CD4-positive, alpha-beta T cell (primary cell): ENCODE measurements at places on chromosomes 1 and 21. TPM values are rescaled to one million over a fixed set of nuclear protein-coding genes. Genes with fewer than 3 reads are reported as not detected.

The OR10J4 gene
- not detected for total RNA-seq

The SH2D5 gene
- total RNA-seq = not detected

- no peak for DNase-seq
Measured at GRCh38 chr1:71200503-71200902, 119.7 kb upstream of the ZRANB2 start.

- no peak for DNase-seq
Measured at GRCh38 chr1:43930949-43931275, 2.7 kb upstream of the ARTN start.

- DNase-seq = no peak
Measured at GRCh38 chr1:98458511-98459485, 202.7 kb upstream of the SNX7 start.
